Erythroblast (primary cell): ENCODE measurements at places on chromosomes 2 and 18.

GRCh38 chr18:25557011-25557410 is 205.0 kb upstream of the ZNF521 start:
- no peak for DNase-seq

GRCh38 chr2:65026704-65027464 is 29.3 kb upstream of the CEP68 start:
- no peak for DNase-seq

DNA sequence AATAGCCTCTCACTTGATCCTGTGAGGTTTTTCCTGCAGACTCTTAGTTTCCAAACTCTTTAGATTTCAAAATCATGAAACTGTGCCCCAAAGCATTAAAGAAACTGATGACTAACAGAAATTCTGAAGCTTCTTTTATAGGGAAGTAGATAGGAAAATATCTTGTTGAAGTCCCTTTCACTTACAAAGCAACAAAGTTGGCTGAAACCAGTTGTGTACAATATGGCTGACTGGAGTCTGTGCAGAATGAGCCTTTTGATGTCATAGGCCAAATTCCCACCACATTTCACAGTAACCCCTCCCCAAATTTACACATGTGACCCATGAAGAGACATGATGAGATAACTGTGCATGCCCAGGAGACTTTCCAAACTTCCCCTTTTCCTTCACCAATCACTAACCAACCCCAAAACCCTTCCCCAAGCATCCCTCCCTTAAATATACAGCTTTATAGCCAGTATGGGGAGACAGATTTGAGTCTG is 61.7 kb upstream of the NCK2 start:
- DNase-seq, result no peak

DNA sequence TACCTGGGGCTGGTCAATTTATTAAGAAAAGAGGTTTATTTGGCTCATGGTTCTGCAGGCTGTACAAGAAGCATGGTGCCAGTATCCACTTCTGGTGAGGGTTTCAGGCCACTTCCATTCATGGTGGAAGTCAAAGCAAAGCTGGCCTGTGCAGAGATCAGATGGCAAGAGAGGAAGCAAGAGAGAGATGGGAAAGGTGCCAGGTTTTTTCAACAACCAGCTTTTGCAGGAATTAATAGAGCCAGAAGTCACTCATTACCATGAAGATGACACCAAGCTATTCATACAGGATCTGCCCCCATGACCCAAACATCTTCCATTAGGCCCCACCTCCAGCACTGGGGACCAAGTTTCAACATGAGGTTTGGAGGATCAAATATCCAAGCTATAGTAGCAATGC is 56.8 kb upstream of the ST3GAL5 start:
- DNase-seq, result no peak

DNA sequence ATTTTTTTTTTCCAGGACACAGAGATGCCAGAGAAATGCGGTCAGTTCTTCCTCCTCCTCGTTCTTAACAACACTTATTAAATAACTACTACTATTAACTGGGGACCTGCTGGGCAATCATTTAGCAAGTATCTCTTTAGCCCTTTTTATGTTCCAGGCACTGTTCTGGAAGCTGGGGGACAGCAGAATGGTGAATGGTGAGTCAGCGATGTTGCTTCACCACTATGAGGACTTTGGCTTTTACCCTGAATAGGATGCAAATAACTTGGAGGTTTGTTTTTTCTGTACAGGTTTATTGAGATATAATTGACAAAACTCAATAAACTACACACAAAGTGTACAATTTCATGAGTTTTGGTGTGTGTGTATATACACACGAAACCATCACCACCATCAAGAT is 179.9 kb upstream of the MSH6 start:
- no peak for DNase-seq

DNA sequence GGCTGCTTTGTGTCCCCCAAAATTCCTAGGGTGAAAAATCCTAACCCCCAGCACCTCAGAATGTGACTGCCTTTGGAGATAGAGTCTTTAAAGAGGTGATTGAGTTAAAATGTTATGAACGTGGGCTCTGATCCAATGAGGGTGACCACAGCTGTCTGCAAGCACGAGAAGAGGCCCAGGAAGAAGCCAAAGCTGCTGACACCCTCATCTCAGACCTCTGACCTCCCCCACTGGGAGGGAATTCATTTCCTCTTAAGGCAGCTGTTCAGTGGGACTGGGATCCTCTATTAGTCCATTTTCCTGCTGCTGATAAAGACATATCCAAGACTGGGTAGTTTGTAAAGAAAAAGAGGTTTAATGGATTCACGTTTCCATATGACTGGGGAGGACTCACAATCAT is 544.4 kb downstream of the DCDC2C start:
- no peak for DNase-seq

DNA sequence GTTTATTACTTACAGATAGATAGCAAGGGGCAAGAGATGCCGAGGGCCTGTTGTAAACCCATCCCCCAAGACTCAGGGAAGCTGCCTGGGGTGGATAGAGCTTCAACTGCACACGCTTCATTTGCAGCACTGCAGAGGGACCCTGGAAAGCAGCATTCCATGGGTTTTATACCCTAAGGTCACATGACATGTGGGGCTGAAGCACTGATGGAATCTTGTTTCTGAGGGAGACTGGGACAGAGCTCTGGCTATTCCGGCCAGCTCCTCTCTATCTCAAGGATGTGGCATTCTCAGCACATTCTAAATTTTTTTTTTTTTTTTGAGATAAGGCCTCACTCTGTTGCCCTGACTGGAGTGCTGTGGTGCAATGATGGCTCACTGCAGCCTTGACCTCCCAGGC is 300.1 kb downstream of the MYCN start:
- DNase-seq, result no peak
